ENCODE measurements at places on chromosomes 1 and 21.

DNA sequence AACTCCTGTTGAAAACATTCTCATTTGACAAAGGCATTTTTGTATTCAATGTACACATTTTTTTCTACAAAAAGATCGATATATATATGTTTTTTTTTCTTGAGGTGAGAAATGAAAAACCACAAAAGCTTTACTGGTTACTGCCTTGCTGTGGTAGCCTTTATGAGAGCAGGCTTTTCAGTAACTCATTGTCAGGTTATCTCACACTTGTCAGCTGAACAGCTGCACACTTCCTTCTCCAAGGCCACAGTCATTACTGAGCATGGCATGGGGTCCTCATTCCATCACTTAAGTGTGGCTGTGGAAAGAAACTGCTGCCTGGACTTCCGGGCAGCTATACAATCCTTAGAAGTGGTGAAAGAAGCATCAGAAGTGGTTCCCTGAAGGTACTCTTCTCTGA lies 169.3 kb upstream of the ZP4 start:
- peak; percentile 16 for DNase-seq

- DNase-seq: no peak
Observed at GRCh38 chr1:79283451-79283850, 276.9 kb upstream of the ADGRL4 start.

- no peak for DNase-seq
Observed at GRCh38 chr1:26094076-26094669, 17.5 kb upstream of the PDIK1L start.

- DNase-seq: no peak
Observed at GRCh38 chr1:107512836-107513235, 372.0 kb downstream of the NTNG1 start.

DNA sequence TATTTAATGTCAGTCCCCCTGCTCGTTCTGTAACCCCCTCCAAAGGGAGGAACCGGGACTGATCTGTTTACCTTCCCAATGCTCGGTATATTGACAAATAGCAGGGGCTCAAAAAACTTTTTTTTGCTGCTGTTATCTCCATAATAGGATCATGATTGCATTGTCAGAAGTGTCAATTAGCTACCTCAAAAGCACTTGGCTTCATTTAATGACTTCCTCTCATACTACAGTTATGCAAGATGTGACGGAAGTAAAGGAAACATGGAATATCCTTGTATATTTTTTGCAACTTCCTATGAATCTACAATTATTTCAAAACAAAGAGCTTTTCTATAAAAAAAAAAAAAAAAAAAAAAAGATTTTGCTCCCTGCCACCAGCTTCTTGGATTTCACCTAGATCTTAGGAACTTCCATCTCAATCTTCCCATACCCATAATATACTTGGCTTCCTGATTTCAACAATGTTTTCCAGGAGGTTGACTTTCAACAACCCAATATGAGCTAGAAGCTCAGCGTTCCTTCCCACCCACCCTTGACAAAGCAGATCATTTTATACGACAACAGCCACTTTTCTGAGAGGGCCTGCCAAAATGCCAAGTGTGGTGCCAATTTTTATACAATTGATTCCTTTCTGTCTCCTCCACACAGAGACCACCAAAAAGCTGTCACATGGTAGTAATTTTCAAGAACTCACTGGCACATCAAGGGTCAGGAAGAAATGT lies 71.7 kb downstream of the SETD4 start:
- DNase-seq: no peak

GRCh38 chr1:240101306-240101705 lies 9.6 kb downstream of the FMN2 start:
- DNase-seq: no peak

GRCh38 chr1:117579221-117579906 lies 26.5 kb upstream of the TENT5C start:
- no peak for DNase-seq

- no peak for DNase-seq
Observed at GRCh38 chr1:203273869-203274602, 31.3 kb upstream of the BTG2 start.

DNA sequence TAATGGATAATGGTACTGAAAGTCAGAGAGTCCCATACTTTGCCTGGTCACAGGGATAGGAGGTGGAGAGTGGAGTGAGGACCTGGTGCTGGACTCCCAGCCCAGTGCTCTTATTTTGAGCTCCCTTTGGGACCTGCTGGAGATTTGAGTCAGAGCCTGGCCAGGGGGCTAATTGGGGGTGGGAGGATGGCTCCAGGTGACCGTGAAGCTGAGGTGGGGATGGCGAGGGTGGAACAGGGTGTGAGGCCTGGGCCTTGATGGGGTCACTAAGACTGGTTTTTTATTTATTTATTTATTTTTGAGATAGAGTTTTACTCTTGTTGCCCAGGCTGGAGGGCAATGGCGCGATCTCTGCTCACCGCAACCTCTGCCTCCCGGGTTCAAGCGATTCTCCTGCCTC lies 17.8 kb downstream of the AMPD2 start:
- no peak for DNase-seq

DNA sequence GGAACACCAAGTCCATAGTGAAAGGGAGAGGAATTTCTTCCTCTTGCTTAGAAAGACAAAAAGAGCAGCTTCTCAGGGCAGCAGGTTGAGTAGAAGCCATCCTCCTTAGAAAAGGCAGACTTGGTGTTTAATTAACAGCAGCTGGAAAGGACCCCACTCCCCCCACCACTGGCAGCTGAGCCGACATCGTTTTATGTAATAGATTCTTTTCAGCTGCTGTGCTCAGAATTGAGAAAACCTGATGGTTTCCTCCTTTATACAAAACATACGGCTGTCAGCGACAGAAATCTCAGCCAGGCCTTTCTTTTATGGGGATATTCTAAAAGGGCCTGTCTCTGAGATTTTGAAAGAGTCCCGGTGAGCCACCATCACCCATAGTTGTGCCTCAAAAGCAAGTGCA lies 49.9 kb downstream of the MAN1C1 start:
- DNase-seq: no peak

- DNase-seq: no peak
Observed at GRCh38 chr1:3332043-3332442, 122.4 kb upstream of the ARHGEF16 start.

DNA sequence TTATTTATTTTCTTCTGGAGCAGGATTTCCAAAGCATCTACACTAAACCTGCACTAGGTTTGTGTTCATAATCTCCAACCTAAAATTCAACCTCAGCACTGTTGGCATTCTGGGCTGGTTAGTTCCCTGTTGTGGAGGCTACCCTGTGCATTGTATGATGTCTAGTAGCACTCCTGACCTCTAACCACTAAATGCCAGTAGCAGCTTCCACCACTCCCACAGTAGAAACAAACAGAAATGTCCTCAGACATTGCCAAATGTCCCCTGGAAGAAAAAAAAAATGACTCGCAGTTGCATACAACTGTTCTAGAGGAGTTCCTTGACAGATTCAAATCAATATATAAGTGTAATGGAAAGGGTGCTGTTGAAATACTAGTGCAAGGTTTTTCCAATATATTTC lies 18.9 kb downstream of the GRIK1 start:
- DNase-seq: no peak

DNA sequence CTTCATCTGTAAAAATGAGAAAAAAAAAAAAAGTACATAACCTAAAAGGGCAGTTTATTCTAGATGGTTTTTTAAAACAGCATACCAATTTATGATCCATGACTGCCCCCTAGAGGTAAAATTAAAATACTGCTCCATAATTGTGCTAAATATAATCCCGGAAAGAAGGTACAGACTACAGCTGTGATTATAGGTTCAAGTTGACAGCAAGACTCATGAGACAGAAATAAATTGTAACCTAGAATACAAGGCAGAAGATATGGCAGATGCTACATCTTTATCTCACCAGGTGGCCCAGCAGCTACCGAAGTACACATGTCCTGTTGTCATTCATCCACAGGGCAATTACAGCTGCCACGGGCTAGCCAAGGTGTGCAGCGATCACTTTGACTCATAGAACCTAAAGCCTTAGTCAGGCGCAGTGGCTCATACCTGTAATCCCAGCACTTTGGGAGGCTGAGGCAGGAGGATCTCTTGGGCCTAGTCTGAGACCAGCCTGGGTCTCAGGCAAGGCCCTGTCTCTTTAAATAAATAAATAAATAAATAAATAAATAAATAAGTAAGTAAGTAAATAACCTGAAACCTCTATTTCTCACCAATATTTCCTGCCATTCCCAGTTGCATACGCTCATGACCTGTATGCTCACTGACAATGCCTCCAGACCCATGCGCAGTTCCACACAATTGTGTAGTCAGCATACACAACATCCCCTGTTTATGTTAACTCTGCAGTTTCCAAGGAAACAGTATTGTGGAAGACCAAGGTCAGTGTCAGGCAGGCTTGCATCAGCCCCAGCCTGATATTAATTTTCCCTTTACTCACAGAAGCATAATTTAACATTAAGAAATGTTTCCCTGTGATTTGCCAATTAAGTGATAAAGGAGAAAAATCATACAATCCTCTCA lies 18.3 kb upstream of the PPIE start:
- DNase-seq: peak; percentile 60

GRCh38 chr1:105865546-105865945 lies 1190.9 kb upstream of the PRMT6 start:
- no peak for DNase-seq

DNA sequence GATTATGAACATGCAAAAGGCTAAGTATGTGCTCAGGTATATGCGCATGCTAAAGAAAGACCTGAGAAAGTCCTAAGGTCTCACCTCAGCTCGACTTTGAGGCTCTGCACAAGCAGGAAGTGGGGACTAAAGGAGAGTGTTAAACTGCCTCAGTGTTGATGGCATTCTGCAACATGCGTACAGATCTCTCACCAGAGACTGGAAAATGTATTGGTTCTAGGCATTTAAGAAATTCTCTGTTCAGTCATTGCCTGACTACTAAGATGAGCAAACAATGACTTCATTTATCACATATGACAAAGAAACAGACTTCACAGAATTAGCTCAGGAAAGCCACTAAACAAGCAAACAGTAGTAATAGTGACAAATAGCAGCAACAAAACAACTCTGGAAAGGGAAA lies 90.8 kb downstream of the USH2A start:
- DNase-seq: no peak

GRCh38 chr1:235056937-235057336 lies 71.7 kb downstream of the TOMM20 start:
- no peak for DNase-seq

DNA sequence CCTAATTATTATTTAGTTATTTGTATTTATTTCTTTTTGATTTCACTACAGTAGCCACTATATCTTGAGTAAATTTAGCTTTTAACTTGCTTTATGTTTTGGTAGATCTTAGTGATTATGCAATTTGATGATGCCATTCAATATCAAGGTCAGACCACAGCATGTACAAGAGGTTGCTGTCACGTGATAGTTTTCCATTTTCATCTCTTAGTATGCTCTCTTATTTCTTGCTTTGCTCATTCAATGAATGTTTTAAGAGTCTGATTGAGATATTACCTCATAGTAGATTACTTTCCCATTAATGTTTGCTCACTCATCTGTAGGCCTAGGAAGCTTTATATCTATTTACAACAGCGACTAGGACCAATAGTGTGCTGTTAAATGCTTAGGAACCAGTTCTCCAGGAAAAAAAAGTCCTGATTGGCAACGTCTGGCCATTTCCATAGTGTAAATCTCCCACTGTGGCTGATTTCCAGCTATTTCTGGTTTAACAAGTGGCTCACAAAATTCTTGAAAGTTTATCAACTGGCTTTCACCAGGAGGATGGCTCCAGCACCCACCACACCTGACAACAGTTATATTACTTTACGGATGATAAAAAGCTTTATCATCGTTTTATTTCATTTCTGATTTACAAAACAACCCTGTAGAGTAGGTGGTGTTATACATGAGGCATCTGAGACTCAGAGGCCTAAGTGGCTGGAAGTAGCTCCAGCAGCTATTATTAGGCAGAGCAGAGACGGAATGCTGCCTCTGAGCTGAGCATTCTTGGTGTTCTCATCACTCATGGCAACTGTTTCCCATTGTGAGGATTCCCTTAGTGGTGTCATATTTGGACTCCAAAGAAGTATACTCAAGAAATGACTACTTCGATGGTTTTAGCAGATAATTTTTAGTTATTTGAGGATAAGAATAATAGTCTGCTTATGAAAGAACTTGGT lies 235.2 kb downstream of the DISC1 start:
- DNase-seq: no peak

Data from hematopoietic multipotent progenitor cell (in vitro differentiated cells).